Fibroblast of villous mesenchyme (primary cell): ENCODE measurements at places on chromosomes 2 and 18. TPM values are rescaled to one million over a fixed set of nuclear protein-coding genes. Genes with fewer than 3 reads are reported as not detected.

The CRYBA2 gene
- 1.3 TPM in 1 of 2 replicates, not detected in the other for total RNA-seq

The XIRP2 gene
- total RNA-seq, result under 0.01 TPM in 2 replicates

The NDC80 gene
- 13.2 and 25.5 TPM in 2 replicates for total RNA-seq

The RAB12 gene
- total RNA-seq, result 49.6 and 64.8 TPM in 2 replicates

The SERPINB4 gene
- not detected in 2 replicates for total RNA-seq

The NYAP2 gene
- not detected in 2 replicates for total RNA-seq

The UGT1A4 gene
- total RNA-seq, result not detected in 2 replicates

The COA5 gene
- 12.6 and 19.0 TPM in 2 replicates for total RNA-seq

The D2HGDH gene
- 13.4 and 18.0 TPM in 2 replicates for total RNA-seq

The DNER gene
- 0.32 and 0.86 TPM in 2 replicates for total RNA-seq

The ARL6IP6 gene
- total RNA-seq, result 20.0 and 42.7 TPM in 2 replicates

The AGAP1 gene
- total RNA-seq, result 10.8 and 13.9 TPM in 2 replicates

The KLHL41 gene
- 0.32 and 0.43 TPM in 2 replicates for total RNA-seq

The TCF23 gene
- not detected in 2 replicates for total RNA-seq

The CRYGD gene
- total RNA-seq, result not detected in 2 replicates

The COL4A3 gene
- under 0.01 TPM in 2 replicates for total RNA-seq

The FOXD4L1 gene
- total RNA-seq, result under 0.01 TPM in 1 of 2 replicates, not detected in the other

The DIS3L2 gene
- total RNA-seq, result 26.7 and 30.7 TPM in 2 replicates

The RND3 gene
- total RNA-seq, result 635 and 1,266 TPM in 2 replicates

The FOXI3 gene
- total RNA-seq, result not detected in 2 replicates

The CTNNA2 gene
- not detected in 2 replicates for total RNA-seq

The CTIF gene
- total RNA-seq, result 71.5 and 86.4 TPM in 2 replicates

The TNFRSF11A gene
- under 0.01 TPM in 1 of 2 replicates, not detected in the other for total RNA-seq

The FARP2 gene
- total RNA-seq, result 34.1 and 37.6 TPM in 2 replicates

The HSBP1L1 gene
- 13.5 and 22.0 TPM in 2 replicates for total RNA-seq

The ADCYAP1 gene
- total RNA-seq, result not detected in 2 replicates

The MOGAT1 gene
- not detected in 2 replicates for total RNA-seq

The ERCC3 gene
- total RNA-seq, result 43.8 and 47.1 TPM in 2 replicates

The USP40 gene
- 28.3 and 48.8 TPM in 2 replicates for total RNA-seq

The ODC1 gene
- total RNA-seq, result 88.3 and 133 TPM in 2 replicates

The ARHGAP28 gene
- total RNA-seq, result 6.0 and 7.1 TPM in 2 replicates

The PCARE gene
- total RNA-seq, result not detected in 2 replicates

The ZC3H15 gene
- total RNA-seq, result 59.9 and 84.2 TPM in 2 replicates
